ENCODE measurements at places on chromosomes 2 and 18.

DNA sequence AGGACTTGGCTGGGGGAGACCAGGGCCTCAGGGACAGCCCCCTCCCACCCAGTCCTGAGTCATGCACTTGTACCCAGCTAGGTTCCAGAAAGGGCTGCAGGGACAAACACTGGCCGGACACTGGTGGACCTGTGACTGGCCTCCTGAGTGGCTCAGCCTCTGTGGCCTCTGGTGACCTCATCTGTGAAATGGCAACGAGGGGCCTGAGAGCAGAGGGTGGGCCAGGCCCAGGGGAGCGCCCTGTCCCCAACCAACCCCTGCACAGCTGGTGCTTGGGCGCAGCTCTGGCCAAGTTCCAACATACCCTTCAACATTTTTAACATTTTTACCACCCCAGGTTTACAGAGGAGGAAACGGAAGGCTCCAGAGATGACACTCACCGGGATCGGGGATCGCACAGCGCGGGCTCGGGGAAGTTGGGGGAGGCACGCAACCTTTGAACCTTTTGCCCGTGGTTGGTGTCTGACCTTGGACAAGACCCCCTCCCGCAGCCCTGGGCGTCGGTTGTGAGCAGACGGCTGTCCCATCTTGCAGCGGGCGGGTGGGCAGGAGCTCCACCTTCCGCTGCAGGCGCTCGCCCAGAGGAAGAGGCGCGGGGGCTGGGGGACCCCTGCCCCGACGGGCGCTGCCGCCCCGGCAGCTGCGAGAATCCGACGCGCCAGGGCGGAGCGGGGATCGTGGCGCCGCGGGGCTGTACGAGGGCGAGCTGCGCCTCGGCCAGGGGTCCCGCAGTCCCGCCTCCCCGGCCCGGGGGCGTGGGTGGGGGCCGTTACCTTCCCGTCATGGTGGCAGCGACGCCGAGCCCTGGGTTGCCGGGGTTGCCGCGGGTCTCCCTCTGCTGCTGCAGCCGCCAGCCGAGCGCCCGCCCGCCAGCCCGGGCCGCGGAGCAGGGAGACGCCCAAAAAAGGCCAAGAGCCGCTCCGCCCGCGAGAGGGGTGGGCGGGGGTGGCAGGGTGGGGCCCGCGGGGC is 805 bp downstream of the LIMS2 start:
- peak; percentile 14 for DNase-seq

- no peak for DNase-seq
Observed at GRCh38 chr2:74387346-74387745, 7.2 kb upstream of the DCTN1 start.

DNA sequence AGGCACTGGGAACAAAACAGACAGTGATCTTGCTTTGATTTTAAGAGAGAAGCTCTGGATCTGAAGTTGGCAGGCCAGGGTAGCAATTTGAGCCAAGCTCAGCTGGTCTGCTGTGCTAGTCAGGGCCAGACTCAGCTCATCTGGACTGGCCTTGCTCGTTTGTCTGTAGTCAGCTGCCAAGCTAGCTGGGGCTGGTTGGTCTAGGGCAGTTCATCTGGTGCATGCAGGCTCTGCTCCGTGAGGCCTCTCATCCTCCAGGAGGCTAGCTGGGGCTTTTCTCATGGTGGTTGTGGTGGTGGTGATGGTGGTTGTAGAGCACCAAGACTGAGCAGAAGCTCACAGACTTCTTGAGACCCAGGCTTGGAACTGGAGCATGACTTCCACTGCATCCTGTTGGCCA is 10.3 kb downstream of the FBLN7 start:
- no peak for DNase-seq

GRCh38 chr2:50116096-50117010 is 915.6 kb downstream of the NRXN1 start:
- no peak for DNase-seq

- no peak for DNase-seq
Observed at GRCh38 chr2:187912950-187913349, 358.7 kb upstream of the TFPI start.

DNA sequence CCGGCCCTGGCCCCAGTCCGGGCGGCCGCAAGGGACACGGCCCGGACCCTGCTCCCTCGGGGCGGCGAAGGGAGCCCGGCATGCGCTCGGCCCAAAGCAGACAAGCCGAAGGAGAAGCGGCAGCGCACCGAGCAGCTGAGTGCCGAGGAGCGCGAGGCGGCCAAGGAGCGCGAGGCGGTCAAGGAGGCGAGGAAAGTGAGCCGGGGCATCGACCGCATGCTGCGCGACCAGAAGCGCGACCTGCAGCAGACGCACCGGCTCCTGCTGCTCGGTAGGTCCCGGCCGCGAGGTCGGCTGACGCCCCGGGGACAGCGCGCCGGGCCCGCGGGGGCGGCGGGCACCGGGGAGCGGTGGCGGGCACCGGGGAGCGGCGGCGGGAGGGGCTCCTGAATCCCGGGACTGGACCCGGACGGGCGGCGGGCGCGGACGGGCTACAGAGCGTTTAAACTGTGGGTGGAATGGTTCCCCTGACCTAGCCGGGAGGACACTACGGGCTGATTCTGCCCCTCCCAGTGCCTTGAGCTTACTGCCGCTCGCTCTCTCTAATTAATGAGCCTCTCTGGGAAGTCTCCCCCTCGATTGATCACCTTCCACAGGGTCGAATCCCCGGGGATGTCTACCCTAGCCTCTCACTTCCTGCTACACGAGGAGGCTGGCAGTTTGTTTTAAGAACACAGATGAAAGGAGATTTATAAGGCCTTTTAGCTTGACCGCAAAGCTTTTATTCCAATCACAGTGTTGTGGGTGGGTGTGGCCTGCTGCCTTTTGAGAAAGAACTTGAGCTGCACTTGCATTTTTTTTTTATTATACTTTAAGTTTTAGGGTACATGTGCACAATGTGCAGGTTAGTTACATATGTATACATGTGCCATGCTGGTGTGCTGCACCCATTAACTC is 853 bp downstream of the GNAL start:
- DNase-seq, result no peak

DNA sequence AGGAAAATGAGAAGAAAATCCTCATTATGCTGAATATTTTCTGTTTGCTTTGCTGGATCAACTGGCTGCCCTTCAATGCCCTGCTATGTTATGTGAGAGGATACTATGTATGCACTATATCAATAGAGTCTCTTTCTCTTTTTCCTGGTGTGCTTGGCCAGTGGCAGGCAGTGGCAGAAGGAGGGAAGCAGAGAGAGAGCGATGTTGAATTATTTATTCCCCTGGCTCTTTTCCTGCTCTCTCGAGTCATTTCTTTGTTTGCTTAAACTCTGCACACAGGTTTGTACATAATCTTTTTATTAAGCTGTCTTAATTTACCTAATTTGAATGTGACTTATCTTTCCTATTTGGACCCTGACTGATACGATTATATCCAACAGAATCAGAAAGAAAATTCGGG is 1727.3 kb downstream of the SUCLG1 start:
- DNase-seq, result no peak

DNA sequence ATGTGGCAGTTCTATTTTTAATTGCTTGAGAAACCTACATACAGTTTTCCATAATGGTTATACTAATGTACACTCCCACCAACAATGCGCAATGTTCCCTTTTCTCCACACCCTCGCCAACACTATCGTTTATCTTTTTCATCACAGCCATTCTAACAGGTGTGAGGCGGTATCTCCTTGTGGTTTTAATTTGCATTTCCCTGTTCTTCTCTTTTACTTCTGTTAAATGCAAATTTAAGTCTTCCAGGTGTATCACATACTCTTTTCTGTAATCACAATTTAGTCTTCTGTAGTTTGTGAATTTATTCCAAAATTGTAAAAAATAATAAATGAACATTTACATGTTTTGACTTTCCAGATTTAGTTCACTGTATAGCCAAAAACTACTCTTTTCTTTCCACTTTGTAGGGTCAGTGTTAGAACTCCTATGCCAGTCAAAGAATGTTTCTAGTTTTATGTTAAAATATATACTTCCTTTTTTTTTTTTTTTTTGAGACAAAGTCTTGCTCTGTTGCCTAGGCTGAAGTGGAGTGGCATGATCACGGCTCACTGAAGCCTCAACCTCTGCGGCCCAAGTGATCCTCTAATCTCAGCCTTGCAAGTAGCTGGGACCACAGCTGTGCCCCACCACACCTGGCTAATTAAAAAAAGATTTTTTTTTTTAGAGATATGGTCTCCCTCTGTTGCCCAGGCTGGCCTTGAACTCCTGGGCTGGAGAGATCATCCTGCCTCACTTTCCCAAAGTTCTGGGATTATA is 15.4 kb upstream of the ACYP2 start:
- DNase-seq, result no peak

- DNase-seq, result no peak
Observed at GRCh38 chr2:197804758-197805714, 643 bp downstream of the PLCL1 start.

DNA sequence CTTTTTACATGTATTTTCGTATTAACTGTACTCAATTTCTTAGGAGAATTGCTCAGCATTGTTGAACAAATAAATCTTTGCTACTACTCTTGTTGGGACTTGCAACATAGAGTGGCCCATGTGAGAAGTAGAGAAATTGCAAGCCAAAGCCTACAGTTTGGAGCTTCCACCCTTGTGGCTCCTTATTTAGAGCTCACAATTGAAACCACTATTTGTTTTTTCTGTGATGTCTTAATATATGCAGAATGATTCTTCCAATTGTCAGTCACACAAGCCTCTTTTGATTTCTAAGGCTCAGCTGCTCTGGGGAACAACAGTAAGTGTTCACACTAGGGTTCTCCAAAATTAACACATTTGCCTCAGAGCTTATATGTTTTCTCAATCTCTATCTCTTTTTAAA is 60.2 kb upstream of the GALNT13 start:
- DNase-seq, result no peak

- no peak for DNase-seq
Observed at GRCh38 chr2:43576981-43577892, 18.6 kb downstream of the THADA start.

DNA sequence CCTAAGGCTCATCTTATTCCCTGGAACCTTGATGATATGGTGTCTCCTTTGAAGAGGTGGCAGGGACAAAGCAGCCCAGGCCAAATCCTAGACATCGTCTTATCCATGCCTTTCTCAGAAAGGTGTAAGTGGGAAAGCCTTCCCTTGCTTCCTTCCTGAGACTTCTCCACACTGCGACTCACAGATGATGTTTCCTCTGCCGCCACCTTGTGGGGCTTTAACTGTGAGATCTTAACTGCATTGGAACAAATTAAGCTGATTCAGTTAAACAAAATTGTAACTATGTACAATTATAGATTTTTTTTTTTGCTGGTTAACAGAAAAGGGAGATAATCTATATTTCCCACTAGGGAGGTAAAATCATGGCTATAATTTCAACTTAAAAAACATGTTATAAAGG is 10.0 kb upstream of the GCA start:
- DNase-seq, result no peak

DNA sequence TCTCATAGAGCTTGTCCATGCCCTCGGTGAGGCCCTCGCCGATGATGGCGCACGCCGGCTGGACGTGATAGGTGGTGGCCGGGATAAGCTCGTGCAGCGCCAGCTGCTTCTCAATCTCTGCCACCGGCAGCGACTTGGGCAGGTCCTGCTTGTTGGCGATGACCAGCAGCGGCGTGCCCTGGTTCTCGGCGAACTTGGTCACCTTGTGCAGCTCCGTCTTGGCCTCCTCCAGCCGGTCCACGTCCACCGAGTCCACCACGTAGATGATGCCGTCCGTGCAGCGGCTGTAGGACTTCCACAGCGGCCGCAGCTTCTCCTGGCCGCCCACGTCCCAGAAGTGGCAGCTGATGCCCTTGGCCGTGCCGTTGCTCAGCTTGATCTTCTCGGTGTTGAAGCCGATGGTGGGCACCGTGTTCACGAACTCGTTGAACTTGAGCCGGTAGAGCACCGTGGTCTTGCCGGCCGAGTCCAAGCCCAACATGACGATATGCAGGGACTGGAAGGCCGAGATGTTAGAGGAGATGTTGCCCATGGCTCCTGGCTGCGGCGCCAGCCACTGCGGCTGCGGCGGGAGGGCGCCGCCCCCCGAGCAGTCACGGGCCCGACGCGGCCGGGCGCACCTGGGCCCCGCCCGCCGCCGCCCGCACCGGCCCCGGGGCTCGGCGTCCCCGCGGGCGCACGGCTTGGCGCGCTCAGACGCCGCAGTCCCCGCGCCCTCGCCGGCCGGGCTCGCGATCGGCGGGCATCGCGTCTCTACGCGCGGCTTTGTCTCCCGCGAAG is 636 bp downstream of the ARL4C start:
- DNase-seq, result no peak

GRCh38 chr2:172843902-172844715 is 108.5 kb downstream of the RAPGEF4 start:
- DNase-seq, result no peak

GRCh38 chr2:38158378-38159118 is 82.6 kb upstream of the CYP1B1 start:
- no peak for DNase-seq

DNA sequence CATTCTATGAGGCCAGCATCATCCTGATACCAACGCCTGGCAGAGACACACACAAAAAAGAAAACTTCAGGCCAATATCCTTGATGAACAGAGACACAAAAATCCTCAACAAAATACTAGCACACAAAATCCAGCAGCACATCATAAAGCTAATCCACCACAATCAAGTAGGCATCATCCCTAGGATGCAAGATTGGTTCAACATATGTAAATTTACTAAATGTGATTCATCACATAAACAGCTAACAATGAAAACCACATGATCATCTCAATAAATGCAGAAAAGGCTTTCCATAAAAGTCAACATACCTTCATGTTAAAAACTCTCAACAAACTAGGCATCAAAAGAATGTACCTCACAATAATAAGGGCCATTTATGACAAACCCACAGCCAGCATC is 65.3 kb downstream of the WDPCP start:
- DNase-seq, result no peak

DNA sequence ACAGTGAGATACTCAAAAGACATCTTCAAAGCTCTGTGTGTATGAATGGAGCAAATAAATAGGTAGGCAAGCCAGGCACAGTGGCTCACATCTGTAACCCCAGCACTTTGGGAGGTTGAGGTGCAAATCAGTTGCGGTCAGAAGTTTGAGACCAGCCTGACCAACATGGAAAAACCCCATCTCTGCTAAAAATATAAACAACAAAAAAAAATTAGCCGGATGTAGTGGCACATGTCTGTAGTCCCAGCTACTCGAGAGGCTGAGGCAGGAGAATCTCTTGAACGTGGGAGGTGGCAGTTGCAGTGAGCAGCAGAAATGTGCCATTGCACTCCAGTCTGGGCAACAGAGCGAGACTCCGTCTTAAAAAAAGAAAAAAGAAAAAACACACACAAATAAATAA is 945.1 kb upstream of the PIK3C3 start:
- DNase-seq, result no peak

GRCh38 chr2:222076973-222077690 is 221.7 kb downstream of the PAX3 start:
- DNase-seq, result no peak

Data from stimulated activated CD8-positive, alpha-beta memory T cell treated with anti-CD3 and anti-CD28 coated beads, Interleukin-2, amount 100 ng/mL, for 48 hours (primary cell).